ENCODE measurements at places on chromosomes 7 and 10. TPM values are rescaled to one million over a fixed set of nuclear protein-coding genes. Genes with fewer than 3 reads are reported as not detected.

DNA sequence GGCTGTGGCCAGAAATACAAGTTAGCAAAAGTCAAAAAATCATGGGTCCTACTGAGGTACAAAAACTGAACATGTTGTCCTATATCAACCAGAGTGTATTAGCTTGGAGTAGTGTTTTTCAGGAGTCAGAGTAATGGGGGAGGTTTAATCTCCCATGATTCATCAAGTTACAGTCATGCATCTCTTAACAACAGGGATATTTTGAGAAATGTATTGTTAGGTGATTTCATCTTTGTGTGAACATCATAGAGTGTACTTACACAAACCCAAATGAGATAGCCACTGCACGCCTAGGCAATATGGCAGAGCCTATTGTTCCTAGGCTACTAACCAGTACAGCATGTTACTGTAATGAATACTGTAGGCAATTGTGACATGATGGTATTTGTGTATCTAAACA, 14.9 kb upstream of the TES start:
- no peaks in the 10 kb centered on the region for H3K27me3 ChIP-seq
- no peaks in the 10 kb centered on the region for H3K36me3 ChIP-seq
- no peaks in the 10 kb centered on the region for H3K4me1 ChIP-seq
- H3K4me3 ChIP-seq: no peak overlapping the region
- no peak for DNase-seq

GRCh38 chr7:5419539-5420066, 4.0 kb downstream of the TNRC18 start:
- peak; percentile 82 for DNase-seq
- no peaks in the 10 kb centered on the region for H3K36me3 ChIP-seq
- peaks cover 63% of the 10 kb centered on the region for H3K27me3 ChIP-seq
- peak overlapping the region; percentile 88 for H3K4me3 ChIP-seq

The HOGA1 gene
- 1.2 TPM for total RNA-seq

The PROSER2 gene
- 2.0 TPM for total RNA-seq

DNA sequence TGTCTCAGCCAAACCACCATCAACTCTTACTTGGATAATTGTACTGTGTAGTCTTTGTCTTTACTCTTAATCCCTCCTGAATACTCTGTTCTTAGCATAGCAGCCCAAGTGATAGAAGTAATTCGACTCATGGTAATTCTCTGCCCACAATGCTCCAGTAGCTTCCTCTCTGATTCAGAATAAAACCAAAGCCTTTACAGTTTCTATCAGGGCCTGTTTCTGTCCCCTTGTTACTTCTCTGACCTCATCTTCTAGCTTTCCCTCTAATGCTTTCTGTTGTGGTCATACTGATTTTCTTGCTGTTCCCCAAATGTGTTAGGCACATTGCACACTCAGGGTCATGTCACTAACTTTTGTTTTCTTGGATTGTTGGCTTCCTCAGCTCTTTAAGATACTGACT, 8.0 kb downstream of the ZNF518A start:
- H3K4me1 ChIP-seq: peaks cover 12% of the 10 kb centered on the region

- no peak overlapping the region for H3K4me3 ChIP-seq
- no peaks in the 10 kb centered on the region for H3K36me3 ChIP-seq
- no peak overlapping the region for H3K27ac ChIP-seq
- DNase-seq: no peak
Measured at GRCh38 chr7:135334830-135335543, 101.3 kb downstream of the STRA8 start.

DNA sequence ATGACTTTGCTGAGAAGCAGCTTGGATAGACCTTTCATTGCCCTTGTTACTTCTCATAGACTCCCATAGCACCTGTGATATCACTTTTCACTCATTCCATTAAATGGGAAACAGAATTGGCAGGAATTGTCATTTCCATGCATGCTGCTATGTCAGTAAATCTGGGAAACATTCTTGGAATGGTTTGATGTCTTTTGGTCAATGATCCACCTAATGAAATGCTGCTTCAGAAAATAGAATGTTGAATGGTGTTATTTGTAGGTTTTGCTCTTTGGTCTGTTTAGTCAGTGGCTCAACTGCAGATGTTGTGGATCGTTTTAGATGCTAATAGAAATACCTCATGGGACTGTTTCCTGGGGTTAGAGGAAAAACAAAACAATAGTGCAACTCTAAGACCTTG, 127.8 kb downstream of the PLPP4 start:
- no peak overlapping the region for H3K4me3 ChIP-seq
- no peaks in the 10 kb centered on the region for H3K36me3 ChIP-seq
- no peaks in the 10 kb centered on the region for H3K4me1 ChIP-seq
- no peaks in the 10 kb centered on the region for H3K27me3 ChIP-seq

- peak; percentile 15 for DNase-seq
- no peaks in the 10 kb centered on the region for H3K36me3 ChIP-seq
- H3K4me3 ChIP-seq: no peak overlapping the region
- peaks cover 7% of the 10 kb centered on the region for H3K4me1 ChIP-seq
- no peak overlapping the region for H3K27ac ChIP-seq
Measured at GRCh38 chr7:78558566-78558965, 760.0 kb downstream of the PHTF2 start.

The SPDYE16 gene
- total RNA-seq: not detected

The MLXIPL gene
- total RNA-seq: 0.87 TPM

The RELN gene
- 0.02 TPM for total RNA-seq

GRCh38 chr7:1210321-1210978, 22.2 kb upstream of the UNCX start:
- H3K4me1 ChIP-seq: peaks cover 6% of the 10 kb centered on the region
- no peak overlapping the region for H3K27ac ChIP-seq
- H3K27me3 ChIP-seq: peaks cover 61% of the 10 kb centered on the region
- H3K4me3 ChIP-seq: no peak overlapping the region
- no peaks in the 10 kb centered on the region for H3K36me3 ChIP-seq

- no peaks in the 10 kb centered on the region for H3K36me3 ChIP-seq
- no peaks in the 10 kb centered on the region for H3K27me3 ChIP-seq
- H3K4me3 ChIP-seq: no peak overlapping the region
- DNase-seq: no peak
- H3K4me1 ChIP-seq: peaks cover 9% of the 10 kb centered on the region
- H3K27ac ChIP-seq: no peak overlapping the region
Measured at GRCh38 chr7:155590215-155591018, 44.1 kb upstream of the CNPY1 start.

DNA sequence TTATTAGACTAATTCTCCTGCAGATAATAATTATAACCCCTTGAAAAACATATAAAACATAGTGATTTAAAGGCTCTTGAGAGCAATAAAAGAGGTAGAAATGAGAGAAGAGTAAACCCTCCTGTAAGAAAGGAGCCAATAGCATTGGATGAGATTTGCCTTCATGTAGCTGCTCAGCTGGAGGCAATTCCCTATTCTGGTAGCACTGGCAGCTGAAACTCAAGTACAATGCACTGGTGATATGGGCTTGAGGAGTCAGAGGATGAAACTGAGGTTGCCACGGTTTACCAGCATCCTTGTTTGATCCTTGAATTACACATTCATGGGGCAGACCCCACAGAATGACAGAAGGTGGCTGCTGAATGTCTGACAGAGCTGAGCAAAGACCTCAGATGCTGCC, 76.4 kb downstream of the CTTNBP2 start:
- no peaks in the 10 kb centered on the region for H3K27me3 ChIP-seq
- no peaks in the 10 kb centered on the region for H3K4me1 ChIP-seq
- no peak for DNase-seq
- H3K27ac ChIP-seq: no peak overlapping the region

The NOS3 gene
- 1.3 TPM for total RNA-seq

GRCh38 chr7:137354396-137354795, 10.9 kb upstream of the PTN start:
- H3K36me3 ChIP-seq: no peaks in the 10 kb centered on the region
- no peaks in the 10 kb centered on the region for H3K4me1 ChIP-seq
- no peak overlapping the region for H3K27ac ChIP-seq
- no peaks in the 10 kb centered on the region for H3K27me3 ChIP-seq

The SYT15B gene
- not detected for total RNA-seq

DNA sequence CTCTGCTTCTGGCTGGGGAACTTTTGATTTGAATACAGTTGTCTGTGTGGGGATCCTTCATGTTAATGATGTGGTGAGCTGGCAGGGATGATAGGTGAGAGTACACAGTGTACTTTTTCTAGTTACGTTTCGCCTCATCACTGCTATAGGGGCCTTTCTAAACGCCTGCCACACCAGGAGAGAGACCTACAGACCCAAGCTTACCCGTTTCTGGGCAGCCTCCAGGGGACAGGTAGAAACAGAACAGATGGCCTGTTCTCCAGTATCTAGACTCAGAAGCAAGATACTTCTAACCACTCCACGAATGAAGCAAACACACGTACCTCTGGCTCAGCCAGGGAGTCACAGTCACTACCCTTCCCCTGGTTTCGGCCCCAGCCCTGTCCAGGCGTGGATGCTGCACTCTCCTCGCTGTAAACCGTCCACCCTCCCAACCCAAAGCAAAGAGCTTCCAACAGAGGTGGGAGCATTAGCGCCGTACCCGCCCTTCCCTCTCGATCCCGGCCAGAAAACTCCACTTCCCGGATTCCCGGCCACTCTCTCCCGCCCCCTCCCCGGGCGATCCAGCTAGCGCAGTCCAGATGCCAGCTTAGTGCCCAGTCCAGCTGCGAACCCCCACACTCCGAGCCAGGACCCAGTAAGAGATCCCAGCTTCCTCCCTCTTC, 1.2 kb downstream of the CCDC6 start:
- no peaks in the 10 kb centered on the region for H3K36me3 ChIP-seq
- no peaks in the 10 kb centered on the region for H3K27me3 ChIP-seq
- H3K27ac ChIP-seq: no peak overlapping the region
- peak; percentile 68 for DNase-seq
